A673 (cell line): ENCODE measurements at places on chromosomes 1 and 21.

DNA sequence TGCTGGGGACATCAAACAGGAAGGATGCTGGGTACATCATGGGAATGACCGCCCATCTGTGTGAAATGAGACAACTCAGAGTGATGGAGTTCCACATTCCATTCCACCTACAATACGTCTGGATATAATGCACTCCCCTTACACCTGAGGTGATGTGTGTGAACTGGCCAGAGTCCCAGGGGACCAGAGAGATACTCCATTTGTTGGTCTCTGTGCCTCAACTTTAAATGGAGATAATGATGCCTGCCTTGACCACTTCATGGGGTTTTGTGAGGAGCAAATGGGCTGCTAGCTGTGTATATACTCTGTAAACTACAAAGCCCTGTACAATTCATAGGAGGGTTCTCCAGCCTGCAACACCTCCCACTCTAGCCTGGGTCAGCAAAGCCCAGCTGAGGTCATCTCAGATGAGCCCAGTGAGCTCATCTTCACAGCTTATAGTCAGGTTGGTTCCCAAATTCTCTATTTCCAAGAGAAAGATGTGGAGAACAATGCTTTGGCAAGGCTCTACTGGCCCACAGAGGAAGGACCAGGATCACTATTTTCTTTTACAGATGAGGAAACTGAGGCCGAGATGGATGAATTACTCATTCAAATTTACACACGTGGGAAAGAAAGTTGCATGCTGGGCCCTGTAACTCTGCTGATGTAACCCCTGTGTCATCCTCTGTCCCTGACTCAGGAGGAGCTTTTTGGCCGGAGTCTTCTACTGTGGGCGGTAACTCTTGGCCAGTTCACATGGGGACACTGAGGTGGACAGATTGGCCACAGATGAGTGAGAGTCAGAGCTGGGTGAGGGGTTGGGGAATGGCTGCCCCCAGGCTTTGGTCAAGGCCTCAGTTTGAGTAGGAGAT lies 105.6 kb upstream of the GCLM start:
- DNase-seq: no peak

GRCh38 chr1:11397151-11397901 lies 81.6 kb upstream of the DISP3 start:
- no peak for DNase-seq

- DNase-seq: no peak
Measured at GRCh38 chr1:220062629-220063028, 16.3 kb upstream of the EPRS1 start.

GRCh38 chr21:45078877-45079281 lies 4.5 kb downstream of the ADARB1 start:
- no peak for DNase-seq

- DNase-seq: no peak
Measured at GRCh38 chr21:16796776-16797175, 716.1 kb upstream of the CXADR start.

DNA sequence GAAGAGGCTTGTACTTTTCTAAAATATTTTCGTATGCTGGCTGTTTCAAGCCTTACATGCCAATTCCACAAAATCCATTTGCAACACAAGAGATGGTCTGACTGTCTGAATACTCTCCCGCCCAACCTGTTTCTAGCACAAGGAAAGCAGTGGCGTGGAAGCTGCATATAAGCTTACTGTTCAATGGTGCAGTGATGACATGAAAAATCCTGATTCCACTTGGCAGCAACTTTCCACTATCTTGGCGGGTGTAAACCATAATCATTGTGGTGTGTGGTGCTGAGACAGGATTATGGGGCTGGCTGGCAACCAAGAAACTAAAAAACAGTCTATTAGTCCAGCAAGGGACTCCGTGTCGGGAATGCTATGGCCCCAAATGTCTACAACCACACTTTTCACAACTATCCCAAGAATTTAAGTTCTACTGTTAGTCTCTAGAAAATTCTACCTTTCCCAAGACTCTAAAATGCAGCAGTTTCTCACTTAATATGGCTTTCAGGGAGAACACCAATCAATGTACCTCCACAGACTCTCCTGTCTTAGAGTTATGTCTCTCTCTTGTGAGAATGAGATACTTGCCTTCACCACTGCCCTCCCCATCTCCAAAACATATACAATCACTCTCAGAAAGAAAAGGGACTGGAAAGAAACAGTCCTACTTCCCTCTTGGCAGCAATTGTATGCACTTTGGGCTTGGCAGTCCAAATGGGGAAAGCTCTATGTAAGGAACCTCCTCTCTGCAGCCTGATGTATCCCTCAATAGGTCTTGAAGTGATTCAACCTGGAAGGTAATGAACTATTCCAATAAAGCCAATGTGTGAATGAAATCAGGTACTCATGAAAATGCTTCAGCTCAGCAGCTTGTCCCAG lies 9.5 kb downstream of the COLGALT2 start:
- DNase-seq: peak; percentile 25

- peak; percentile 94 for DNase-seq
Measured at GRCh38 chr1:153532769-153533599, 2.8 kb downstream of the S100A6 start.

- no peak for DNase-seq
Measured at GRCh38 chr1:33370301-33370700, 49.4 kb upstream of the A3GALT2 start.

GRCh38 chr1:183477986-183478781 lies 5.9 kb downstream of the SMG7 start:
- DNase-seq: no peak

DNA sequence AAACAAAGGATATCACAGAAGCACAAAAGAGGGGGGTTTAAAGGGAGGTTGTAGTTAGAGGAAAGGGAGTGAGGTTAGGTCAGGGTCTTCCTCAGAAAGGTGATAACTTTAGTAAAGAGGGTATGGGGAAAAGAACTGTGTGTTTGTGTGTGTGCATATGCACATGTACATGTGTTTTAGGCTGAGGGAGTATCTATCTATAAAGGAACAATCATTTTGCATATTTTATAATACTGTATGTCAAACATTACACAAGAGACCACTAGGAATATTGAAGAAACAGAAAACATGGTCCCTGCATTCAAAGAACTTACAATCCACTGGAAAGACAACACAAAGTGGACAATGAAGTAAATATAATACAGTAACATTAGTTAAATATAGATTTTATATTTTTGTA lies 132.2 kb downstream of the ACBD6 start:
- DNase-seq: no peak

DNA sequence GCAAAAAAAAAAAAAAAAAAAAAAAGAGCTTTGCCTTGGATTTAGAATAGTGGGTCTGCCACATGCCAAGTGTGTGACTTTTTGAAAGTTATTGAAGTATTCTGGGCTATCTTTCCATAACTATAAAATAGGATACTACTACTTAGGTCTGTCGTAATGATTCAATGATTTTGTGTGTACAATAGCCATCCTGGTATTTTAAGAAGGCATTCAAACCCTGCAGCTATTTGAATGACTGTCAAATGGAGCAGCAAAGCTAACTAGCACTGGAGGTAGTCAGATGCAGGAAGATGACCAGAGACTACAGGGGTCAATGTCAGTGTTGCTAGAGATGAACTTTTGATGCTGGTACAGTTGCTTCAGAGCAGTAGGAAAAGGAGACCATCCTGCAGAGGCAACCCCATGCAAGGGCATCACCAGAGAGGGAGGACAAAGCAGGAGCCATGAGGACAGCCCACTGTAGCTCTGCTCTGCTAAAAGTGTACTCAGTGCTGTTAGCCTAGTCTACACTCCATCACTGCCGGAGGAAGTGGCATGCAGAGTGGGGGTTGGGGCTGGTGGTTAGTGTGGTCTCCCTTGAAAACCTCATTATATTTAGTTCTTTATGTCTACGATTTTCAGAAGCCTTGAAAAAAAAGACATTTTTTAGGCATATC lies 29.0 kb downstream of the DUSP10 start:
- DNase-seq: no peak

DNA sequence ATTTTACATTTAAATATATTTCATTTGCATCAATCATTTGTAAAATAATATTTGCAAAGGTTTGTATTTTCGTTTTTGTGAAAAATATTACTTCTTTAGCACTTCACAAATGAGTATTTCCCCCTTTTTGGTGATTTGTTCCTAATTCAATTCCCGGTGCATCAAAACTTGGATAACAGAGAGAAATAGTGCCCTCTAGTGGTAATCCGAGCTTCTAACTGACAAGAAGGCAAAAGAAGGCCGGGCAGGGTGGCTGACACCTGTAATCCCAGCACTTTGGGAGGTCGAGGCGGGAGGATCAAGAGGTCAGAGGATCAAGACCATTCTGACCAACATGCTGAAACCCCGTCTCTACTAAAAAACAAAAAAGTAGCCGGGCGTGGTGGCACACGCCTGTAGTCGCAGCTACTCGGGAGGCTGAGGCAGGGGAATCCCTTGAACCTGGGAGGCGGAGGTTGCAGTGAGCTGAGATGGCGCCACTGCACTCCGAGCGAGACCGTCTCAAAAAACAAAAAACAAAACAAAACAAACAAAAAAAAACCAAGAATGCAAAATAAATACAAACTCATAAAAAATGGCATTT lies 137.7 kb downstream of the COL11A1 start:
- peak; percentile 82 for DNase-seq

DNA sequence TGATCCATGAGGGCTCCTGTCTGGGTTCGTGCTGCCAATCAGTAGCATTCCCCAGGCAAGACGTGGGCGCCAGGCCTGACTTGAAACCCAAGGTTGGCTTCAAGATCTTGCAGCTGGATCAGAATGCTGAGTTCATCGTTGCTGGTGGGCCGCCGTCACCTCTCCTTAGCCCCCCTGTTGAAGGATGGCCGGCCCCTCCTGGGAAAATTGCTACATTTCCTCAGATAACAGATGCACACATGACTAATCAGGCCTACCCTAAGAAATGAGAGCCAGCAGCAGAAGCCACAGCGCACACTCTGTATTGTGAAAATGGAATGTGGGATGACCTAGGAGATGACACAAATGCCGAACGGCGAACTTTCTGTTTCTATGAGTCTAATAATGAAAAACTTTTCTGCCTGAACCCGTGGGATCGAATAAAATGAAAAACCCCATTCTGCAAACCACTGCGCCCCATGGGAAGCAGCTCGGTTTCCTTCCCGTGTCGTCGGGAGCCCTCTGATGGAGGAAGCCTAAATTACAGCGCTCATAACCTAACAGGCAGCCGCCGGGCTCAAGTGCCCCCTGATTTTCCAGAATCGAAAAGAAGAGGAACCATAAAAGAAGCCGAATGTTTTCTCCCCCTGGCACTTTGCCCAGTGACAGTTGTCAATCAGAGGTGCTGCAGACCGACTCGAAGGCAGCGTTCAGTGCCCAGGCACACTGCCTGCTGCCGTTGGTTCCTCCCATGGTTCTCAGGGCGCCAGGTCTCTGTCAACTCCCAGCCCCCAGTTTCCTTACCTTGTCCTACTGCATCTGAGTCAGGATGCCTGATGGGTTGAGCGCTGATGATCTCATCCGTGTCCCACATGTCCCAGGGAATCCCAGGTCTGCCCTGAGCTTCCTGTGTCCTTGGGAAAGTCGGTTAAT lies 38.2 kb upstream of the H6PD start:
- DNase-seq: peak; percentile 72

GRCh38 chr1:156560585-156561163 lies 11.7 kb downstream of the IQGAP3 start:
- DNase-seq: no peak

DNA sequence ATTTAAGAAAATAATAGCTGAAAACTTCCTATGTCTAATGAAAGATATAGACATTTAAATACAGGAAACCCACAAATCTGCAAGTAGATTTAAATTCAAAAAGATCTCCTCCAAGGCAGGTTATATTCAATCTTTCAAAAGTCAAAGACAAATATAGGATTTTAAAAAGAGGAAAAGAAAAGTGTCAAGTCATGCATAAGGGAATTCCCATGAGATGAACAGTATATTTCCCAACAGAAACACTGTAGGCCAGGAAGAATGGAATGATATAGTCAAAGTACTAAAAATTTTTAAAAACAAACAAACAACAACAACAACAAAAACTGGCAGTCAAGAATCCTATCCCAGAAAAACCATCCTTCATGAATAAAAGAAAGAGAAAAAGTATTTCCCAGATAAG lies 806.5 kb upstream of the BRINP3 start:
- DNase-seq: no peak

- no peak for DNase-seq
Measured at GRCh38 chr21:44765231-44766013, 36.2 kb downstream of the UBE2G2 start.

- DNase-seq: no peak
Measured at GRCh38 chr1:69524015-69524414, 43.7 kb upstream of the LRRC7 start.

DNA sequence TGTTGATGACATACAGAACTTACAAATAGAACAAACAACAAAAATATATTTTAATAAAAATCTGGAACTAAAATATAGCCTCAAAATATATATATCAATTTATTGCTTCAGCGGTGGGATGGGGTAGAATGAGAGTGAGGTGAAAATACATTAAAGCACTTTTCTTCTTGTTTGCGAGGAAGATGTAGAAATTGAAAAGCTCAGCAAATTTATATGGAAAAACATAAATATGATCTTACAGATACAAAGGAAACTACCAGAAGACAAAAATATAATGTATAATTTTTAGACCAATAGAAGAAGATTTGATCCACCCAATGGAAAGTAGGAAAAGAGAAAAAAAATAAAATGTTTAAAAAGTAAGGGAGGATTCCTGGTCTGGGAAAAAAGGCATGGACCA lies 372.2 kb downstream of the DISC1 start:
- DNase-seq: no peak

DNA sequence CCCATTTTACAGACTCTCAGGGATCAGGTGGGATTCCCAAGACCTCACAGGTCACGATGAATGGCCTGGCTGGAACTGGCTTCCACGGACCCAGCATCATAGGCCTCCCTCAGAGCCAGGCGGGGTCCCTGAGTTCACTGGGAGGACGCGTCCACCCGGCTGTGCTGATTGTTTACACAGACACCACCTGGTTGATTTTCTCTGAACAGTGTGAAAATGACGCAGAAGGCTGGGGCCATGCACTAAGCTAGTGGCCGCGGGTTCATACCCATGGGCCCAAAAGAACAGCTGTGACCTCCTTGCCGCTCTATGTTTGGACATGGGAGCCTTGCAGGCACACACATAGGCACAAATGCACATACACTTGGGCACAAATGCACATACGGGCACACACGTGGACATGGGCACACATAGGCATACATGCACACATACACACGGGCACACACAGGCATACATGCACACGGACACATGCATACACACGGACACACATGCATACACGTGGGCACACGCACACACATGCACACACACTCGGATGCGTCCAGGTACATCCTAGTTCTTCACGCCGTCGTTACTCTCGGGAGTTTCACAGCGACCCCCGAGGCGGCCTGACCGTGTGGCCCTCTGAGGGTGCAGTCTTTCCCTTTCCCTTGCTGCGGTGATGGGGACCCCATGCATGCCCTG lies 23.2 kb downstream of the CSTB start:
- DNase-seq: no peak

GRCh38 chr1:22117851-22118250 lies 25.0 kb downstream of the WNT4 start:
- DNase-seq: no peak

- no peak for DNase-seq
Measured at GRCh38 chr1:171389171-171389570, 75.2 kb downstream of the FMO4 start.

DNA sequence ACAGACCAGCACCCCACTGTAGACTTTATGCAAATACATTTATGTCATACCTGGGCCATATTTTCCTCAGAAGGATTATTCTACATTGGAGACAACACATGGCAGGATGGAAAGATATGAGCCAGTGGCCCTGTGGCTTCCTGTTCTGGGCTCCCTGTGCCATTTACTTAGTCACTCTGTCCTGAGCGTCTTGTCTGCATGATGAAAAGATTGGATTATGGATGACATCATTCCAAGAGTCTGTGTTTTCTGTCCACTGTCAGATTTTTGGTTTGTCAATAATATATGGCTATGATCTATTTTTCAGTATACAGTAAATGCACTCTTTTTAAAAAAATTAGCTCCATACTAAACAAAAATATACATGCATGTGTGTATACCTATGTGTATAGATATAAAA lies 30.8 kb downstream of the IGSF5 start:
- no peak for DNase-seq
